ENCODE measurements at places on chromosomes 4 and X.

DNA sequence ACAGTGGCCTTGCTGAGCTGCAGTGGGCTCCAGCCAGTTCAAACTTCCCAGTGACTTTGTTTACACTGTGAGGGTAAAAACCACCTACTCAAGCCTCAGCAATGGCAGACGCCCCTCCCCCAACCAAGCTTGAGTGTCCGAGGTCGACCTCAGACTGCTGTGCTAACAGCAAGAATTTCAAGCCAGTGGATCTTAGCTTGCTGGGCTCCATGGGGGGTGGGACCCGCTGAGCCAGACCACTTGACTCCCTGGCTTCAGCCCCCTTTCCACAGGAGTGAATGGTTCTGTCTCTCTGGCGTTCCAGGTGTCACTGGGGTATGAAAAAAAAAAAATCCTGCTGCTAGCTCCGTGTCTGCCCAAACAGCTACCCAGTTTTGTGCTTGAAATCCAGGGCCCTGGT lies 168.9 kb upstream of the INTU start:
- no peak for DNase-seq

GRCh38 chr4:162409048-162409447 lies 245.2 kb upstream of the FSTL5 start:
- no peak for DNase-seq

GRCh38 chrX:1477801-1478458 lies 25.2 kb upstream of the ASMTL start:
- DNase-seq: no peak

DNA sequence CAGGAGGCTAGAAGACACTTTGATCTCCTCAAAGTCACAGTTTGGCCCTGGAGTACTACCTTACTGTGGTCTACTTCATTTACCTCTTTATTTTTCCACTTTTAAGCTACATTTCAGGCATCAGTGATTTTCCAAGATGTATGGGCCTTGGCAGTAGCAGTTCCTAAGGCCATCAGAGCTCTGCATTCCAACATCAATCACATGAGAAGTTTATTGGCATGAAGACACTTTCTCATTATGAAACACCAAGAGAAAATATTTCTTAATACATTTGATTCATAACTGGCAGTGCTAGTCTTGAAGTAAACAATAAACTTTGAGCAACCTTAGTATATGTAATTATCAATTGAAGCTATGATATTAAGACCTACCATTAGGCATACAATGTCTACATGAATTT lies 178.1 kb downstream of the IL15 start:
- no peak for DNase-seq

DNA sequence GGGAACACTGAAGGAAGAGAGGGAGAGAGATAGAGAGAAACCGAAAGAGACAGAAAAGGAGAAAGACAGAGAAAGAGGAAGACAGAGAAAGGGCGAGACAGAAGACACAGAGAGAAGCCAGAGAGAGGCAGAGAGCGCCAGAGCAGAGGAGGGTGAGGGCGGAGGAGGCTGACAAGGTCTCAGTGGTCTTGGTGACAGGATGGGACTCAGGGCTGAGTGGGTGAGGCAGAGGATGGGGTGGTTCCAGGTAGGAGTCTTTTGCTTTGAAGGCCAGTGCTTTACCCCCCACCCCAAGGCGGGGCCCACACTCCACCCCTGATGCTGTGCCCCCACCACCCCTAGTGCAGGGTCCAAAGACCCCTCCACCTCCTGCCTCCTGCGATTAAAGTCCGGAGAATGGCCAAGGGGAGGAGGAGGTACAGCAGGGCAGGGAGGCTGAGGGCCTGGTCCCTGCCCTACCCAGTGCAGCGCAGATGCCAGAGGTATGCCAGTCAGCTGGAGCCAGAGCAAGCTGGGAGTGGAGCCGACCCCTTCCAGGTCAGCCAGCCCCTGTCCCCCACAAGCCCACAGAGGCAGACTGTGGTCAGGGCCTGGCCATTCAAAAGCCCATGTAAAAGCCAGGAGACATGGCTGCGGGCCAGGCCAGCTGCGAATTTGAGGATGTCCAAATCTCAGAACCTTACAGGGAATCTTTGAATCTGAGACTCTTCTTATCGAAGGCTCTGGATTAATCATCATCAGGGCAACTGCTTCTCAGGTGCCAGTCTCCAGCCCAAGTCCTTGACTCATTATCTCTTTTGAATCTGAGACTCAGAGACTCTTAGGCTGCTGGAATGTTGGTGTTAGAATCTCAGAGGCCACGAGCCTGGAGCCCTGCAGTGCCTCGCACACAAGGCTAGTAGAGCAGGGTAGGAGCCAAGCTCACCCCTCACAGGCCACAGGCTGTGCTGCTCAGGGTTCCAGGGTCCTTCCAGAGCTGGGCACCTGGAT lies 758 bp downstream of the IQSEC2 start:
- DNase-seq: no peak

DNA sequence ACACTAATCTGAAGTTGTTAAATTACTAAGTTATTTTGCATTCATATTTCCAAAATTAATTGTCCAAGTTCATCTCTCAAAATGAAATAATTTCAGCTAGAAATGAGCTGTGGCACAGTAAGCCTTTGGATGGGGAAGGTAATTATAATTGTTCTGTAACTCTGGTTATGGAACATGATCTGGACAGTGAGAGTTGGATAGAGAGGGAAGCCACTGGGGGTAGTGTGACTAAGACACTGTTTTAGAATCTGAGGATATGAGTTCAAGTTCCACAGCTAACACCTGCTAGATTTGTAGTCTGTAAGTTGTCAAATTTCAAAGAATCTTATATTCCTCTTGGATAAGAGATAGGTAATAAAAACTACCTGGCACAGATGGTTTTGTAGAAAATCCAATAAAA lies 49.5 kb downstream of the DMD start:
- DNase-seq: no peak

GRCh38 chrX:29318012-29318411 lies 730.8 kb downstream of the IL1RAPL1 start:
- no peak for DNase-seq

DNA sequence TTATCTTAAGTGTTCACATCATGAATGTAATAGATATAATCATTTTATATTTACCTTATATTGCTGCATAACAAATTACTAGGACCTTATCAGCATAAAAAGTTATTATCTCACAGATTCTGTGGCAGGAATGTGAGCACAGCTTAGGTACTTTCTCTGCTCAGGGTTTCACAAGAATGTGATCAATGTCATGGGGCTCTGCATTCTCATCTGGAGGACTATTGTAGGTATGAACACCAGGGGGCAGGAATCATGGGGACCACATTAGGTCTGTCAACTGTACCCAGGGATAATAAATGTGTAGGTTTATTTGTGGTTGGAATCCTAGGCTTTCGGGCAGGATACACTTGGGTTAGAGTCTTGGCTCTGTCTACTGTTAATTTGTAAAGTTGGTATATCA lies 519.2 kb downstream of the ARAP2 start:
- peak; percentile 39 for DNase-seq

DNA sequence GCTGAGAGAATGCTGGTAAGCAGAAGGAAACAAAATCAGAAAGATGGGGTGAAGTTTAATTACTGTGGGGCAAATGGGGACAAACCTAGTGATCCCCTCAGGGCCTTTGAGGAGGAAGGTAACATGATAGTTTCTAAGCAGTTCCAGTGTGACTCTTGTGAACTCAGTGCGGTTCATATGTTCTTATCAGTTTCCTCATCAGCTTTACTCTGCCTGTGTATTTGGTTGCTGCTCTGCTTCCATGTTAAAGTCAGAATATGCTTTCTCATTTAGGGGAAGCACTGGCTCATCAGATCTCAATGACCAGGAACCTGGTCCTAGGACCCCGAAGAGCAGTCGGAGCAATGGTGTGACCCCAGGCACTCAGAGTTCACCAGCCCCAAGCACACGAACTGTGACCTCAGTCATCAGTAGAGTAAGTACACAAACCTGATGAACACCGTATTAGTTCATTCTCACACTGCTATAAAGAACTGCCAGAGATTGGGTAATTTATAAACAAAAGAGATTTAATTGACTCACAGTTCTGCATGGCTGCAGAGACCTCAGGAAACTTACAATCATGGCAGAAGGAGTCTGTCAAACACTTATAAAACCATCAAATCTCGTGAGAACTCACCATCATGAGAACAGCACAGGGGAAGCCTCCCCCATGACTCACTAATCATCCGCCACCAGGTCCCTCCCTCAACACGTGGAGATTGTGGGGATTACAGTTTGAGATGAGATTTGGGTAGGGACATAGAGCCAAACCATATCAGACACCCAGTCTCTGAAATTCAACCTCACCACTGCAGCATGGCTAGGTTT lies 83.0 kb downstream of the SYTL5 start:
- DNase-seq: no peak

DNA sequence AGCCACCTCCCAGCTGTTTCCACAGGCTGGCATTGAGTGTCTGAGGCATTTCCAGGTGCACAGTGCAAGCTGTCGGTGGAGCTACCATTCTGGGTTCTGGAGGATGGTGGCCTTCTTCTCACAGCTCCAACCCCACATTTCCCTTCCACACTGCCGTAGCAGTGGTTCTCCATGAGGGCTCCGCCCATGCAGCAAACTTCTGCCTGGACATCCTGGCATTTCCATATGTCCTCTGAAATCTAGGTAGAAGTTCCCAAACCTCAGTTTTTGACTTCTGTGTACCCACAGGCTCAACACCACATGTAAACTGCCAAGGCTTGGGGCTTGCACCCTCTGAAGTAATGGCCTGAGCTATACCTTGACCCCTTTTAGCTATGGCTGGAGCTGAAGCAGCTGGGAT lies 10.3 kb upstream of the FRMPD4 start:
- no peak for DNase-seq

- DNase-seq: no peak
These were observed 220.1 kb downstream of the PDGFC start for GRCh38 chr4:156751486-156751885.

DNA sequence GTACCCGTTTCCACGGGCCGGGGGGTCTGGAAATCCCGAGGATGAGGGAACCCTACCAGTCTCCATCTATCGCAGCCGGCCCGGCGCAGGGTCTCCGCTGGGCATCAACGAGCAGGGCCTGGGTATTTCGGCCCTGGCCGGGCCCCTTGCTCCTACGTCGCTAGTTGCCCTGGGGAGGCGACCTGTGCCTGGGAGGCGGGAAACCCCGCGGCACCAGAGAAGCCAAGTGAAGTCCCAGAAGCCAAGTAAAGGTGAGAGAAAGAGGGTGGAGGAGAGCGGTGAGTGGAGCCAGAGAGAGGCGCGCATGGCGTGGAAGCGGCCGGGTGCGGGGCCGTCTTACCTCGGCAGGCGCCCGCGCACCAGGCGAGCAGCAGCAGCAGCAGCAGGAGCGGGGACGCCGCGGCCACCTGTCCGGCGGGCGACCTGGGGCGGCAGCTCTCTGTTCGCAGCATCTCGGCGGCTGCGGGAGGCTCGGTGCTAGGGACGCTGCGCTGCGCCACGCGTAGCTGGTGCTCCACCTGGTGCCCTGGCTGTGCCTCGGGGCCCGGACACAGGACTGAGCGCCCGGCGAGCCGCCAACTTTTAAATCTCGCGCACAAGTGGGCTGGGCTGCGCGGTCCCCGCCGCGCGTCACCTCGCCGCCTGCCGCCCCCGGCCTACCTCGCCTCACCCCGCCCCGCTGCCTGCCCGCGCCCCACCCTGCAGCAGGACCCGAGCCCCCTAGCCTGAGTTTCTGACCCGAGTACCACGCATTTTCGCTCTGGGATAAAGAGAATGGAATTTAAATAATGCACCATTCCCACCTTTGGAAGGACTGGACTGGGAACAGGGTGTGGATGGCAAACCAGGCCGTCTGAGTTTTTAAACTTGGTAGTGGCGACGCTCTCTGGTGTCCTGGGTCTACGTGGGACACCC lies at the start of gene NMU:
NMU (minus strand) TSS at position 558 of the 915 bp plus-strand sequence; CDS start at position 452, 106 bp downstream.
- DNase-seq: no peak

DNA sequence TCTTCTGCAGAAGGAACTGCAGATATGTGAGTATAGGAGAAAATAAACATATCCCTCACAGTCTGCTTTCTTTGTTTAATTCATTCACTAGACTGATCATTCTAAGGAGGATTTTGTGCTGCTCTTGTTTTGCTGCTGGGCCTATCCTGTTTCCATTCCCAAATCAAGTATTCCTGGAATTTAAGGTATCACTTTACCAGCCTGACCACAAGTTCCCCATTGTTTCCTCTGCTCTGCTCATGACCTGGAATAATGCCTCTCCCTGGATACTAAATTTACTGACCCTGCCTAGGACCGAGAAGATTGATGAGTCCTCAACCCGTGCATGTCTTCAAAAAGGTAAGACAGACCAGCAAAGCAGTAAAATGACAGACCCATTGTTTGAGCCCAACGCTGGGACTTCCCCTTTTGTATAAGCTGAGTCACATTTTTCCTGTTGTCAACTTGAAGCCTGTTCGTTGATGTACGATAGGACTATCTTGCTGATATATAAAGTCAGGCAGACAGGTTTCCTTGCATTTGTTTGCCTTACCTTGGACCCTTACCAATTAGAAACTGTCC lies 85.5 kb upstream of the TET2 start:
- peak; percentile 91 for DNase-seq

GRCh38 chrX:443536-444210 lies 57.0 kb upstream of the PPP2R3B start:
- DNase-seq: no peak

DNA sequence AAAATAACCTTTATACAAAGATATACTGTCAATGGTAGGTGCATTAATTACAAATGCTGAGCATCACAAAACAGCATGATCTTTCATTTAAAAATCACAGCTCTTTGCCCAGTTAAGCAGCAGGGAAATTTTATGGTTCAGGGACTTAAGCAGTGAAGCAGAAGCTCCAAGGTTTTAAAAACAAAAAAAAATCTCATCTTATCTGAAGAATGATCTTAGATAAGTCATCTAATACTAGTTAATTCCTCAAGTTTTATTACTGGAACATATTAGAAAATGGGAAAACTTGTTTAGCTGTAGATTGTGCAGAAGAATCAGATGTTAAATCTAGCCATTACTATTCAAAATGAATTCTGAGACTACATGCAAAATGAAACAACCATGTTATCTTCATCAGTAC lies 289.9 kb downstream of the GASK1B start:
- DNase-seq: no peak

DNA sequence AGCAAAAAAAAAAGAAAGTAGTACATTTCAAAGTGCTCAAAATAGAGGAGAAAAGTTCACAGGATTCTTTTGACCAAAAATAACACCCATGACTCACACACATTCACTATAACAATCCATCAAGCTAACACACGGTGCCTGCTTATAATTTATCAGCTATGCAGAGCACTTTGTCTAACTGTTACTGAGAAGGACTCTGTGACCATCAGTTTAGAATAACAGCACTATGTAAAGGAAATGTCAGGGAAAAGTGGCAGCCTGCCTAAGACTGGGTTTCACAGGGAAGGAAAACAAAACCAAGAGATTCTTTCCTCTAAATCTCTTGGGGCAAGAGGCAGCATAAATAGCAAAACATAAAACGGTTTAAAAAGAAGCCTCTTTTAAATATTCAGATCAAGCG lies 54.8 kb downstream of the CCDC149 start:
- no peak for DNase-seq

DNA sequence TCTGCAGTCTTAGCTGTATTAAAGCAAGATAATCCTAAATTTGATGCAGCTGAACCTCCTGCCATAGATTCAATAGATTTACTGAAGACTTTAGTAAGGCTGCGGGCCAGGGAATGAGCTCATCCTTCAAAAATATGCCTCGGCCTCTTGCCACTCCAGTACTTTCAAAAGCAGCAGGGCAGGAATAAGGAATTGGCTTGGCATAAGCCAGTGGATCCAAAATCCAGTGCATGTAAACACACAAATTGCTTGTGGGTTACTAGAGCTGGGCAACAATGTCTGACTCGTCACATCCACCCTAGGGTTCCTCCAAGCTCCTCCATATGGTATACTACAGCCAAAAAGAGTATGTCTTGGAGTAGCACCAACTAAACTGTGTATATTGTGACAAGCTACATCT lies 165.0 kb downstream of the AMELX start:
- DNase-seq: no peak

- no peak for DNase-seq
These were observed 40.1 kb upstream of the MSANTD1 start for GRCh38 chr4:3208826-3209225.
